Right lobe of liver (tissue), 6 donors: ENCODE measurements at places on chromosomes 4 and X. TPM values are rescaled to one million over a fixed set of nuclear protein-coding genes. Genes with fewer than 3 reads are reported as not detected.

GRCh38 chr4:12123707-12124106, 695.0 kb upstream of the HS3ST1 start:
- no peak for DNase-seq

DNA sequence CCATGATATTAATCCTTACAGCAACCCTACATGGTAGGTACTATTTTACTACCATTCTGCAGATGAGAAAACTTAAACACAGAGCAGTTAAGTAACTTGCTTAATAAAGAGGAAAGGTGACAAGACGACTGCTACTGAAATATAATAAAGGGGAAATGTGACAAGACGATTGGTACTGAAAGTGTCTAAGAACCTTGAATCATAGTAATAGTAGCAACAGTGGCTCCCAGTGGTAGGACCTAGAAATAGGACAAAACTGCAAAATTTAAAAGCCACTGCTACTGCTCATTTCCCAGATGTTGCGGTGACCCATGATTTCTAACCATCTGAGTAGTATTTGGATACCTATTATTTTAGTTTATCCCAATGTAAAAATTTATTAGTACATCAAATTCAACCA, 89.5 kb downstream of the TASL start:
- no peak for DNase-seq

DNA sequence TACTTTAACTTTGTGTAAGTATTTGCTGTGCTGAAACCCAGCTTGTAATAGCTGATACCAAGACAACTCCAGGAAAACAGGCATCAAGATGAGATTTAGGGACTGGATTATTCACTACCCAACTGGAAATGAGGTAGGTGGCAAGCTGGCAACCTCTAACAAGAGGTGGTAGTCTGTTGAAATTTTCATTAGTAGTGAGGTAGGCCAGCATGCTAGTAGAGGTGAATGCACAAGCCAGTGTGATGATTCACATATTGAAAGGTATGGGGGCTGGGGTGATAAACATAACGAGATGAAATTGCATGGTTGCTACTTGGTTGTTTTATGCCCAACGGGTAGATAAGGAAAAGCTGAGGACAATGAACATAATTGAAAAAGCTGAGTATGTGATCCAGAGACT, 8.5 kb upstream of the TMPRSS11D start:
- no peak for DNase-seq

DNA sequence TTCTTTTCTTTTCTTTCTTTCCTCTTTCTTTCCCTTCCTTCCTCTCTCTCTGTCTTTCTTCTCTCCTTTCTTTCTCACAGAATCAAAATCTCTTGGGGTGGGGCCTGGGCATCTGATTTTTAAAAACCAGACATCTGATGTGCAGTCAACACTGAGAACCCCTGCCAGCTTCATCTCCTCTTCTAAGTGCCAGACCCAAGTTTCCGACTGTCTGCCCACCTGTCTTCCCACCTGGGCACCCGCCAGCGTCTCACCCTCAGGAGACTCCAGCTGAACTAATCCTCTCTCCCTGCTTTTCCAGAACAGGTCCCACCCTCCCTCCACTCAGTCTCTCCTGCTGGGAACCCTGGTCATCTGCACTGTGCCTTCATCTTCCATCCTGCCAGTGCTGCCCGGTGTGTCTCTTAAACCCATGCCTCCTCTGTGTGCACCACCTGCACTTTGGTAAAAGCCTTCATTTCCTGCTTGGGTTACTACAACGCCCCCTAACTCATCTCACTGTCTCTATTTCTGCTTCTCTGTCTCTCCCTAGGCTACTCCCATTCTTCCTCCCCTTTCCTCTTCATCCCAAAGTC, 2.8 kb downstream of the SOD3 start:
- no peak for DNase-seq

DNA sequence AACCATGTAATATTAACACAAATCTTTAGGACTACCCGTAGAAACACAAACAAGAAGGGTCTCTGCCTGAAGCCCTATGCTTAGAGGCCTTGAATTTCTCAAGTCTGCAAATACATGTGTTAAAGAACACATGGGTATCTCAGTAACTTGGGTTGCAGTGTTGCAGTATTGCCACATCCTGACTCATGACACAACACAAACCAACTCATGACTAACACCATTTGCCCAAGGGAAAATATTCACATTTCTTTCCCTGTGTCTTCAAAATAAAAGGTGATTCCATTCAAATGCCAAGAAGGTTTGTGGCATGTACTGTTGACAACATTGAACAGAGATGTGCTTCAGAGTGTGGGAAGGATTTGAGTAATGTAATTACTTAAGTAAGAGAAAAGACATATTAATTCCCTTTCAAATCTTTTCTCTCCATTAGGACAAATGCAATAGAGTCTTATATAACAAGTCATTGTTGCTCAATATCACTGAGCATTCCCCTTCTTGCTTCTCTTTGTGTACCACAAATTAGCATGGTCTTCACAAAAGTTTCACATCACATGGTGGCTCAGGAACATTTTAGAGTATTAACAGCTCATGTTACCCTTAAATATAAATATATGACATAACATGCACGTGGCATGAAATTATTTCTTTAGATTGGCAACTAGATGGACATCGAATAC, 487.1 kb downstream of the STPG2 start:
- DNase-seq, result no peak

DNA sequence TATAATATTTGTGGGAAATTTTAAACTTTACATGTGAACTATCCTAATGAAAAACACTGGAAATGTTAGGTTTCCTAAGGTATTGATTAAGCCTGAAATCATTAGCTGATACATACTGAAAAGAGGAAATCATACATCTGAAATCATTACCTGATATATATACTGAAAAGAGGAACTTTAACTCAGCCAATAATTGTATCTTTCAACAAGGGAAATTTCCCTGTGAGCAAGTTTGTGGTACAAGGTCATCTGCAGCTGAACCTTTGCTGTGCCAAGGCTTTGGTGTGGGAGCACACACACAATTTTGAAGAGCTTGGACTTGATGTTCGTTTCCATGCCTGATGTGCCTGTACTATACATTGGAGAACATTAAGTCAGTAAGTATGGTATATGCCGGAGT, 131.9 kb upstream of the USP9X start:
- DNase-seq, result no peak

GRCh38 chrX:39633293-39633692, 464.5 kb downstream of the BCOR start:
- DNase-seq, result no peak

Gene WDFY3
- total RNA-seq, result 36.5 TPM

Gene NDST3
- total RNA-seq, result 0.93 TPM

Gene IL2RG
- total RNA-seq, result 2.0 TPM

DNA sequence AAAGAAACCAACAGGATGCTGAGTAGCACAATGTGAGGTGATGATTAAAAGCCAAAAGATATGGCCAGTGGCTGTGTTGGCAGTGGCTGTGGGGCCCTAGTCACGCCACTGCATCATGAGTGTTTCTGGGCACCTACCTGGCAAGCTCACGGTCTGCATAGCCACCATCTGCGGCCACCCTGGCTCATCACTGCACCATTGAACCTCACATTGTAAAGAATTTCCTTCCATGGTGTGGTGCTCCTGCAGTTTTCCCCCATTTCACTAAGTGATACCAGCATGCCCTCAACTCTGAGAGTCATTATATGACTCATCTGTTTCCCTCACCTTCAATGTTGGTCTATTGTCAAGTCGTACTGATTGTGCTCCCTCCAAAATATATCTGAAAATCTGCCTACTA, 45.5 kb upstream of the CLNK start:
- DNase-seq, result no peak

GRCh38 chr4:186719925-186720694, 3.5 kb downstream of the FAT1 start:
- no peak for DNase-seq

Gene MAGEC2
- not detected for total RNA-seq

DNA sequence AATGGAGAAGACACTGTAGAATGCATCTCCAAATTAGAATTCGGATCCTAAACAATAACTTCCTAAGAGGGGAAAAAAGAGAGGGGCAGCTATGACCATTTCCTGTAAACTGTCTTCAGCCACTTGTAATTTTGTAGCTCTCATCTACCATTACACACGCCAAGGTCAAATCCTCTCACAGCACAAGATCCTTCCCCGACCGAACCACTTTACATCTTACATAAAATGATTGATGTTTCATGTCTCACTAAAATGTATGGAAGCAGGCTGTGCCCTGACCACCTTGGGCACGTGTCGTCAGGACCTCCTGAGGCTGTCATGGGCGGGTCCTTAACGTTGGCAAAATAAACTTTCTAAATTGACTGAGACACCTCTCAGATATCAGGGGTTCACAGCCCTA, 24.1 kb upstream of the PBDC1 start:
- DNase-seq, result no peak
